Upper lobe of right lung (tissue), 1 donor: ENCODE measurements at places on chromosomes 4 and X. TPM values are rescaled to one million over a fixed set of nuclear protein-coding genes. Genes with fewer than 3 reads are reported as not detected.

- no peak for DNase-seq
- no peak overlapping the region for H3K27ac ChIP-seq
- no peaks in the 10 kb centered on the region for H3K4me1 ChIP-seq
- no peaks in the 10 kb centered on the region for H3K36me3 ChIP-seq
- no peaks in the 10 kb centered on the region for H3K27me3 ChIP-seq
These were observed 423.7 kb upstream of the TEX13C start for GRCh38 chrX:124895947-124896346.

PDZD4 gene
- total RNA-seq, result 8.3 TPM

NR3C2 gene
- 25.9 TPM for total RNA-seq

GPRASP2 gene
- total RNA-seq, result 8.0 TPM

DNA sequence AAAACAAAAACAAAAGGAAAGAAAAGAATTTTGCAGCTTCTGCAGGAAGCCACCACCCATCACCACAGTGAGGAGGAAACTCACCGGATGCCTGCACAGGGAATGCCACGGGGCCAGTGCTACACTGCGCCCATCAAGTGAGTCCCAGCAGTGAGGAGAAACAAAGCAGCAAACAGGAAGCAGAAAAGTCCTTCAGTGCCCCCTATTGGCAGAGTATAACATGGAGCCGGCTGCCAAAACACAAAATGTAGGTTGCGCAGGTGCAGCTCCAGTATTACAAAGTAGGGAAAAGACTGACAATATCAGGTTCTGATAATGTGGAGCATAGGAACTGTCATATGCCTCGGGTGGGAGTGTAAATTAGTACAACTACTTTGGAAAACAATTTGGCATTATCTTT lies 23.3 kb upstream of the SCML2 start:
- H3K36me3 ChIP-seq, result no peaks in the 10 kb centered on the region
- DNase-seq, result no peak
- H3K27ac ChIP-seq, result no peak overlapping the region
- no peaks in the 10 kb centered on the region for H3K27me3 ChIP-seq
- H3K4me1 ChIP-seq, result no peaks in the 10 kb centered on the region

GRCh38 chr4:148770848-148771247 lies 328.6 kb upstream of the NR3C2 start:
- H3K27me3 ChIP-seq, result no peaks in the 10 kb centered on the region
- no peak for DNase-seq
- no peak overlapping the region for H3K4me3 ChIP-seq
- no peaks in the 10 kb centered on the region for H3K36me3 ChIP-seq
- no peaks in the 10 kb centered on the region for H3K4me1 ChIP-seq

DNA sequence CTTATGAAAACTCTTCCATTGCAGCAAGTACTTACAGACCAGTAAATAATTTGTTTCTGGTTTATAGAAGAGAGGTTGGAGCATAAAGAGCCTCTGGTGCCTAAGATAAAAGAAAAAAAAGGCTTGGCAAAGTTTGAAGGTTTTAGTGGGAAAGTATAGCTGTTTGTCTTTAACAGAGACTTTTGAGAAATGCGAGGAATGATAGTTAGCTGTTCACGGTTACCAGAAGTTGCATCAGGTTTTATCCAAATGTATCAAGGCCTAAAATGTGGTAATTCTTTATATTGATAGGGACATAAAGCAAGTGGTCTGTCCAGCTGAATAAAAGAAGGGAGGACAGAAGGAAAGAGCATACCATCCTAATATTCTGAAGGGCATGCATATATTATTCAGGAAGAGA lies 29.3 kb downstream of the RAP1GDS1 start:
- DNase-seq, result no peak
- peaks cover 13% of the 10 kb centered on the region for H3K4me1 ChIP-seq
- H3K27me3 ChIP-seq, result no peaks in the 10 kb centered on the region
- H3K27ac ChIP-seq, result no peak overlapping the region
- H3K36me3 ChIP-seq, result peaks cover 5% of the 10 kb centered on the region

GRCh38 chrX:78104447-78105176 lies 564 bp downstream of the PGK1 start:
- H3K27ac ChIP-seq, result peak overlapping the region; percentile 96
- peaks cover 21% of the 10 kb centered on the region for H3K4me1 ChIP-seq

GRCh38 chr4:88106205-88106604 lies 52.2 kb downstream of the ABCG2 start:
- peaks cover 12% of the 10 kb centered on the region for H3K4me1 ChIP-seq
- no peak overlapping the region for H3K4me3 ChIP-seq
- no peaks in the 10 kb centered on the region for H3K36me3 ChIP-seq
- no peaks in the 10 kb centered on the region for H3K27me3 ChIP-seq

OTUD6A gene
- total RNA-seq, result not detected

- DNase-seq, result no peak
- no peak overlapping the region for H3K4me3 ChIP-seq
- no peak overlapping the region for H3K27ac ChIP-seq
- H3K36me3 ChIP-seq, result peaks cover 38% of the 10 kb centered on the region
- no peaks in the 10 kb centered on the region for H3K27me3 ChIP-seq
These were observed 18.0 kb downstream of the AIFM1 start for GRCh38 chrX:130147631-130148030.

DNA sequence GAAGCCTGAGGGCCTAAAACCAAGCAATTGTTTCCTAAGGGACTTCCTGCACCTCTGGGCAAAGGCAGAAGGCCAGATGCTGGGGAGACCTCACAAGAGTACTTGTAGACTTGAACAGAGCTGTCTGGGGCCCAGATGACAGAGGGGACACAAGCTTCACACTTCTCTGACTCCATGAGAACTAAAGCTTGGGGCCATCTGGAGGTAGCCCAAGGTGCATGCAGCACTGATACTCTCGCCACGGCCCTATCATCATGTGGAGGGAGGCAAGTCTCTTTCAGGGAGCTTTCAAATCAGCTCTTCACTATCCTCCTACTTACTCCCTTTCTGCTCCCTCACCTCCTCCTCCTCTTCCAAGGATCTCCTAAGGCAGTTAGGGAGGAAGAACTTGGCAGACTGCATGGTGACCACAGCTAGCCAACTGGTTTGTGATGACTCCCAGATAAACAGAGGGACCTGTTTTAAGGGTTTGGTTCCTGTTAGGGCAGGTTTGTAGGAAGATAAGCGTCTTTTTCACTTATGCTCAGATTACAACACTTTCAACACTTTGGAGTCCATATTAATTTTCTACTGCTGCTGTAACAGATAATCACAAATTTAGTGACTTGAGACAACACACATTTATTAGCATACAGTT lies 23.8 kb downstream of the MSL3 start:
- H3K27ac ChIP-seq, result no peak overlapping the region
- H3K36me3 ChIP-seq, result no peaks in the 10 kb centered on the region
- H3K27me3 ChIP-seq, result no peaks in the 10 kb centered on the region
- DNase-seq, result no peak
- H3K4me1 ChIP-seq, result no peaks in the 10 kb centered on the region

DNA sequence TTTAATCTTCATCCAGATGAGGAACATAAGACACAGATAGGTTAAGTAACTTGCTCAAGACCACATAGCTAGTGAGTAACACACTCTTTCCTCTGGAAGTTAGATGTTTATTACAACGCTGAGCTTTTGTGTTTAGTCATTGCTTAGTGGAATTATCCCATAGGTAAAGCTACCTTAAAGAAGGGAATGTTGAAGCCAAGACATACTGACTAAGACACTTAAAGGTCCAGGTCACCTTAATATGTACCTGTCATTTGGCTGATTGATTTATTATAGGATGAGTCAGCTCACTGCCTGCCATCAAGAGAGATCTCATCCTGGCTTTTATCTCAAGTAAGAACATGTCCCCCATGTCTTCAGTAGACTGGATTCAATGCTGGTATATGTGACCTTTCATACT lies 53.4 kb downstream of the KDR start:
- H3K27me3 ChIP-seq, result no peaks in the 10 kb centered on the region
- H3K36me3 ChIP-seq, result no peaks in the 10 kb centered on the region
- H3K27ac ChIP-seq, result no peak overlapping the region
- H3K4me3 ChIP-seq, result no peak overlapping the region
